ENCODE measurements at places on chromosomes 3 and 15.

DNA sequence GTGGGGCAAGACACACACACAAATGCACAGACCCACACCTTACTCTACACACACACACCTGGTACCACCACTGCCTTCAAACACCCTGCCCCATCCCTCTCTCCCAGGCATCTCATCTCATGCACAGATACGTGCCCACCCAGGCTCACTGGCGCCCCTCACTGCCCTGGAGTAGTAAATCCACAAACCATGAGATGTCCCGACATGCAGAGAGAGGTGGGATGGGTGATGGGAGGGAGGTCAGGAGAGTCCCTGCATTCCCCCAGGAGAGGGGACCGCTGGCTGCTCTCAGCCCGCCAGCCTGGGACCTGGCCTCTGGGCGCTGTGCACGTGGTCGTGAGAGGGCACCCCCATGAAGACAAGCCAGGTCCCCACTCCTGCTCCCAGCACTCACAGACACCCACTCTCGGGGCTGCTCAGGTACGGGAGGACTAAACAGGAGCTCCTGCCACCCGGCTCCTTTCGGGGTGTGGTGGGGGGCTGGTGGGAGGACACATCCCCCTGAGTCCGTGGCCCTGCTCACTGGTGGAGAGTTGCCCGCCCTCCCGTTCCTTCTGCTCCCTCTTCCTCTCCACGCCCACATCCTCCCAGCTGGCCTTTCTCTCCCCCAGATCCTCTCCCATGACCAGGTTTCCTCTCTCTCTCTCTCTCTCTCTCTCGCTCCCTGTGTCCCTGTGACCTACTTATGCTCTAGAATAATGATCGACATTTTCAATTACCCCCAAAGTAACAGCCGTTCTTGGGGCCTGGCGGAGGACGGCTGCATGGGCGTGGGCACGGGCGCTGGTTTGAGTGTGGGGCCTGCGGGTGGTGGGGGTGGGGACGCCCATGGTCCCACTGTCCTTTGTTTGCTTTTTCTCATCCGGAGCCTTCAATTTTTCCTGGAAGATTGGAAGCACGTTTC lies 18.9 kb upstream of the CSPG4 start:
- DNase-seq: no peak

DNA sequence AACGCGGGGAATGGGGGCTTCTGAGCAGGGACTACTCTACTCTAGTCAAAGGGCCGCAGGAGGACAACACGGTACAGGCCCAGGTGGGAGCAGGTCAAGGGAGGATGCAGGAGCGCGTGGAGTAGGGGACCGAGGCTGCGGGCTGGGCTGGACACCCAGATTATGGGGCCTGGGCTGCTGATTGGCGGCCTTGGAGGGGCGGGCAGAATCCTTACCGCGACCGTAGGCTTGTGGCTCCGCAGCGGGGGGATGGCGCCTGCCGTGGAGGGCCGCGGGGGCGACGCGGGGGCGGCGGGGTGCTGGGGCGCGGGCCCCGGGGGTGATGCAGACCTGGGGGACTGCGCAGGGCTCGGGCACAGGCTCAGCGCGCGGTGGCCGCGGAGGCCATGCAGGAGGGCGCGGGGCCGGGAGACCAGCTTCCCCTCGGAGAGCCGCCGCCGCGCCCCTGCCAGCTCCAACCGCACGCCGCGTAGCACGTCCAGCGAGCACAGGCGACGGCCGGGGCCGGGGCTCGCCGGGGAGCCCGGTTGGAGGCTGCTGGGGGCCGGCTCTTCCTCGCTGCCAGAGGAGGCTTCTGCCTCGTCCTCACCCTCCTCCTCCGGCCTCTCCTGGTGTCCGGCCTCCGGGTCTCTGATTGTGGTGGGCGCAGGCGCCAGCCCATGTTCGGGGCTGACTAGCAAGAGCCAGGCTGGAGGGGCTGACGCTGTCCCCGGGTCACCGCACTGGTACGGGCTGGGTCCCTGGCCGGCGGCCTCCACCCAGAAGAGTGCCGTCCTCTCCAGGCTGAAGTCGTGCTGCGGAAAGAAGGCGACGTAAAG lies 12.9 kb downstream of the UBAP1L start:
- DNase-seq: no peak

DNA sequence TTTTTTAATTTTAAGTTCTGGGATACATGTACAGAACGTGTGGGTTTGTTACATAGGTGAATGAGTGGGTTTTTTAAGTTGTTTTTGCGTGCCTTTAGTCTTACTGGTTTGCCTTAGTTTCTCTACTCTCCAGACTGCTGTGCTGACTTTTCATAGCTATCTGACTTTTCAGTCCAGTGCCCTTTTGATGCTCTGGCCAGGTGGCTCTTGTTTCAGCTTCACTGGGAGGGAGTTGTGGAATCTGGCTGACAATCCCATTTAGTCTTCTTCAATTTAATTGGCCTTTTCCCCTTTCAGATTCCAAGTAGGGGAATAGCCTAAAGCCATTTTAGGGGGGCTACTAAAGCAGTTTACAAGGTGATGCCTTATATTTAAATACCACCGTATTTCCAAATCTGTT lies 30.1 kb downstream of the FNDC3B start:
- DNase-seq: no peak

- DNase-seq: no peak
Observed at GRCh38 chr15:71333839-71334238, 218.6 kb downstream of the THSD4 start.

DNA sequence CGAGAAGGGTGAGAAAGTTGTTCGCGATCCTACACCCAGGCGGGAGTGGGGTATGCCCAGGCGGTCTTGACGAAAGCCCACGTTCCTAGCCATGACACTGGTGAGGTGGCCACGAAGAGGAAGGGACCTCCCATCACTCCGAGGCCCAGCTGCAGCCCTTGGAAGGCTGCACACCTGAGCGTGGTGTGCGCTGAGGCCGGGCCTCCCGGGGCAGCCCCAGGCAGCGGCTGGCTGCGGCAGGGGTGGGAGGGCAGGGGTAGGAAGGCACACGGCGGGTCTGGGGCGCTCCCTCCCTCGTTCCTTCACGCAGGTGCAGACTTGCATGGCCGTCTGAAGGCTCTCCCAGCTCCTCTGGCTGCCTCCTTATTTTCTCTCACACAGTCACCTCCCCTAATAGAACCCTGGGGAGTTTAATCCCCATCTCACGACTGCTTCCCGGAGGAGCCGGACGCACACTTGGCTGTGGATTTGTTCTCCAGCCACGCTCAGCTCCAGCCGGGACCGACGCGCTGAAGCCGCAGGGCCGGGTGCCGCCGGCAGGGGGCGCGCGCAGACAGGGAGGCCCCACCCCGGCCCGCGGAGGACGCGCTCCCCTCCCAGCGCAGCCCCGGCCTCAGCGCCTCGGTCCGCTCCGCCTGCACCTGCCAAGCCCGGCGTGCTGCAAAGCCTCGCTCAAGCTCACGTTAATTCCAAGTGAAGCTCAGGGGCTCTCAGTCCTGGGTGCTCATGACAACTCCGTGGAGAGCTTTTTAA lies 37.8 kb upstream of the MUC4 start:
- DNase-seq: no peak

DNA sequence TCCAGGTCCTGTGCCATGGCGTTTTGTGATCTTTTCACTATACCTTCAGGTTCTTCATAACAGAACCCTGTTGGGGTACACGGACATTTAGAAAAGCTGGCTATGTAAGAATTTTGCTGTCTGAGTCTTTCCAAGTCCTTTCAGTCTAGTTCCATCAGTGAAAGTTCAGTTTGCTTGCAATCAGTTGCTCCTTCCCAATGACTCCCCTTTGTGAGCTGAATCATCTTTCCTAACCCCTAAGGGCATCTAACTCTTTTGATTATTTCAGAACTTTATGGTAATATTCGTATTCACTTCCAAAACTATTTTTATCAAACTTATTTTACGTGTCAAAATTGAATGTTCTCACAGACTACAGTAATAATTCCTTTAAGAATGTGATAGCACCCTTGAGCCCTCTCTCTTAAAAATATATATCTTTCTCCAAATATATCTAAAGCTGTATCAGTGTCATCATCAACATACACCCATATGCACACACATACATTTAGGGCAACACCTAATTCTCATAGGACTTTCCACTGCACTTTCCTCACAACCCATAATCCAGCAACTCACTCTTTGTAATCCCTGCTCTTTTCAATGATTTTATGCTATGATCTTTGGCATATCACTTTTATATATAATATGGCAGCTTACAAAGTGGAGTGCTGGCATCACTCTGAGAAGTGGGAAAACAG lies 263.7 kb downstream of the GBE1 start:
- no peak for DNase-seq

DNA sequence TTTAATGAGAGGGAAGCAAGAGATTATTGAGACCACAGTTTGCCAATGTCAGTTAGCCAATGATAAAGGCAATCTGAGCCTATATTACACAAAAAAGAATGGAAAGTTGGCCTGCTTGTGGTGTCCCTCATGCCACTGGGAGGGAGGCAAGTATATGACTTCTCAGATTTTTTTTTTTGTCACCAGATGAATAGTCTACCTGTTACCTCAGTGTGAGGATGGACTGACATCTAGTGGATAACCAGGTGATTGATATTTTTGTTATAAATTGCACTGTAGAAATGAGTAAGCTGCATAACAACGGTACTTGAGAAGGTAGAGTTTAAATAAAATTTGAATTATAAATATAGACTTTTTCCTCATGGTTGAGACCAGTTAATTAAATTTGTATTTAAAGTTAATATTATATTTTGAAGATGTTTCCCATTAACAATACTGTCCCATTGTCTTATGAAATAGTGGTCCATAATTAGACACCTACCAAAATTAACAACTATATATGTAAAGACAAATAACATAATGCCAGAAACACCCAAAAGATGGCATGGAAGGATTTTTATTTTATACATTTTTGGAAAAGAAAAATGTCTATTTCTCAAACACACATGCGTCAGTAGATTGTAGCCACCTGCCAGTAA lies 237.8 kb upstream of the GADL1 start:
- DNase-seq: peak; percentile 49

DNA sequence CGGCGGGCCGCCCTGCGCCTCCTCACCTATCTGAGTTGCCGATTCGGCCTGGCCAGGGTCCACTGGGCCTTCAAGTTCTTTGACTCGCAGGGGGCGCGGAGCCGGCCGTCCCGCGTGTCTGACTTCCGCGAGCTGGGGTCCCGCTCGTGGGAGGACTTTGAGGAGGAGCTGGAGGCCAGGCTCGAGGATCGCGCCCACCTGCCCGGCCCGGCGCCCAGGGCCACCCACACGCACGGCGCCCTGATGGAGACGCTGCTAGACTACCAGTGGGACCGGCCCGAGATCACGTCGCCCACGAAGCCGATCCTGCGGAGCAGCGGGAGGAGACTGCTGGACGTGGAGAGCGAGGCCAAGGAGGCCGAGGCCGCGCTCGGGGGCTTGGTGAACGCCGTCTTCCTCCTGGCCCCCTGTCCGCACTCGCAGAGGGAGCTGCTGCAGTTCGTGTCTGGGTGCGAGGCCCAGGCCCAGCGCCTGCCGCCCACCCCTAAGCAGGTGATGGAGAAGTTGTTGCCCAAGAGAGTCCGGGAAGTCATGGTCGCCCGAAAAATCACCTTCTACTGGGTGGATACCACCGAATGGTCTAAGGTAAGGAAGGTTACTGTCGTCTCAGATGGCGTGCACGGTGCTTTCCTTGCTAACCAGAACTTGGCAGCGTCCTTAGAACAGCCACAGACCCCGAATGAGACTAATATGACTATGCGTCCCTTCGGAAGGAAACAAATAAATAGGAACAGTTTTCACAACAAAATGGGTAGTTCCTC lies 567 bp downstream of the TICRR start:
- DNase-seq: no peak

GRCh38 chr3:112619295-112619694 lies 21.6 kb downstream of the CCDC80 start:
- DNase-seq: no peak

- no peak for DNase-seq
Observed at GRCh38 chr15:64651601-64652191, 123.7 kb downstream of the RBPMS2 start.

- no peak for DNase-seq
Observed at GRCh38 chr3:13524979-13525669, 23.8 kb upstream of the FBLN2 start.

DNA sequence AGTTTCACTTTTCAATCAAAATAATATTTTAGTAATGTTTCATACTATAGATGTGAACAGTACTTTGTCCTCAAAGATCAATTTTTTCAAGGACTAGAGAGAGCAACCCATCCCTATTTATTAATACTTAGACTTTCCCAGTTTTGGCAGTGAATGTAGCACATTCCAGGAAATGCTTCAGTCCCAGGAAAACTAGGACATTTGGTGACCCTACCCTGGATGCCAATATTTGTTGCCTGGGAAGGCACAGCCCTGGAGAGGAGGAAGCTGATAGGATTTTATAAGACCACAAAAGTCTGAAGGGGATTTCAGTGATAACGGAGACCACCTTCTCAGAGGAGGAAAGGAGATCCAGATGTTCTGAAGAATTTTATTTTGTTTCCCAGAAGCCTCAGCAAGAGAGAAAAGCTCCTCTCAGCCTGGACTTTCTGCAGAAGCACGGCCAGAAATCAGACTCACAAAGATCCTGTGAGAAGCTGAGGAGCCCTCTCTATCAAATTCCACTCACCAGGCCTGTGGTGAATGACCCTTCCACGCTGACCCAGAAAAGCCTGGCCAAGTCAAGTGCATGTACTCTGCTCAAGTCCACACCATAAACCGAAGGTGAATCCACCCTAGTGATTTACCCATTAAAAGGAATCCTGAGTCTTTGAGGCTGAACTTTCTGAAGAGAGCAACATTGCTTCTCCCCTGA lies 87.7 kb upstream of the ABHD17C start:
- DNase-seq: no peak

GRCh38 chr3:23465569-23465968 lies 262.4 kb downstream of the UBE2E2 start:
- DNase-seq: no peak

DNA sequence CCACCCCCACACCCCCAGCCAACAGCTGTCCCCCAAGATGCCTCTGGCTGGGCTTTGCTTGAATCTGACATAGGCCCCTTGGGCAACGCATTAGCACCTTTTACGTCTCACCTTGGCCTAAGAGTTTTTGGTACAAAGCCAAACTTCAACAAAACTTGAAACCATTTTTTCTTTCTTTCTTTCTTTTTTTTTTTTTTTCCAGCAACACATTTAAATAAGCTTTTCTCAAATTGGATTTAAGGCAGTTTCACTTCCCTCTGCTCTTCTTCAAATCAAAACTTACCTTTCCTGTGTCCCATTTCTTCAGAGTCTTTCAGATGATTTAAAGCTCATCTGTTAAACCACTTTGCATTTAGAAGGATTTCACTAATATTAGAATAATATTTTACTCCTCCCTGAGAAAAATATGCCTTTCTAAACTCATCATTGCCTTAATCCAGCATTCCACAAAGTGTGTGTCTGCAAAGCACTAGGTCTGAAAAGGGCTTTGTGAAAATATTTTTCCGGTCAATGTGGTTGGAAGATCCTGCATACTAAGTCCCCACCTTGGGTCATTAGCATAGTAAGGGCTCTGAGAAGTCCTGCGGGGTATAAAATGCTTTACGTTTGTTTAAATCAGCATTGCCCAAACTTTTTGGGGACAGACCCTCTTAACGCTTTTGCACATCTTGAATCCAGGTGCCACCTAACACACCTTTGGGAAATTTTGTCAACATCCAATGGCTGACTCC lies 217.0 kb downstream of the TLE3 start:
- DNase-seq: no peak

GRCh38 chr15:74752531-74752930 lies 3.9 kb downstream of the CYP1A2 start:
- DNase-seq: no peak

GRCh38 chr3:20480786-20481365 lies 294.9 kb upstream of the SGO1 start:
- DNase-seq: no peak

GRCh38 chr3:107201146-107201545 lies 176.1 kb upstream of the CCDC54 start:
- no peak for DNase-seq
